M059J (cell line): ENCODE measurements at places on chromosomes 16 and 17. TPM values are rescaled to one million over a fixed set of nuclear protein-coding genes. Genes with fewer than 3 reads are reported as not detected.
A peak's percentile ranks its signal among the peaks of the same experiment; 100 is the strongest.

- DNase-seq: no peak
These were observed 87.0 kb downstream of the IRX3 start for GRCh38 chr16:54199487-54200160.

TEKT1 gene
- total RNA-seq: not detected in 2 replicates

DNA sequence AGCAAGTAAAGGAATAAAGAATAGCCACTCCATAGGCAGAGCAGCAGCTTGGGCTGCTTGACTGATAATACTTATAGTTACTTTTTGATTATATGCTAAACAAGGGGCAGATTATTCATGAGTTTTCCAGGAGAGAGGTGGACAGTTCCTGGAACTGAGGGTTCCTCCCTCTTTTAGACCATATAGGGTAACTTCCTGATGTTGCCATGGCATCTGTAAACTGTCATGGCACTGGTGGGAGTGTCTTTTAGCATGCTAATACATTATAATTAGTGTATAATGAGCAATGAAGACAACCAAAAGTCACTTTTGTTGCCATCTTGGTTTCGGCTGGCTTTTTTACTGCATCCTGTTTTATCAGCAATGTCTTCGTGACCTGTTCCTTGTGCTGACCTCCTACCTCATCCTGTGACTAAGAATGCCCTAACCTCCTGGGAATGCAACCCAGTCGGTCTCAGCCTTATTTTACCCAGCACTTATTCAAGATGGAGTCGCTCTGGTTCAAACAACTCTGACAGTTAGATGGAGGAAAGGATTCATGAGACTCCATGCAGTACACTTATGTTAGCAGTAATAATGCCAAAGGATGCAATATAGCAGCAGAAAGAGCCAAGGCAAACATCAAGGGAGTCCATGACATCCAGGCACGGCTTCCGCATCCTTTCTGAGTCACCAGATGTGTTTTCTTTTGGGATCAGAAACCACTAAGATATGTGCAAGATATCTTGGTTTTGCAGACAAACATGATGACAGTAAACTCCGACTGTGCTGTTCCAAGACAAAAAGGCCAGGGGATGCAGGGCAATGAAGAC is 55.8 kb upstream of the B4GALNT2 start:
- peak; percentile 88 for DNase-seq

- peak; percentile 77 for DNase-seq
These were observed 8.0 kb upstream of the FASN start for GRCh38 chr17:82105882-82106687.

DNA sequence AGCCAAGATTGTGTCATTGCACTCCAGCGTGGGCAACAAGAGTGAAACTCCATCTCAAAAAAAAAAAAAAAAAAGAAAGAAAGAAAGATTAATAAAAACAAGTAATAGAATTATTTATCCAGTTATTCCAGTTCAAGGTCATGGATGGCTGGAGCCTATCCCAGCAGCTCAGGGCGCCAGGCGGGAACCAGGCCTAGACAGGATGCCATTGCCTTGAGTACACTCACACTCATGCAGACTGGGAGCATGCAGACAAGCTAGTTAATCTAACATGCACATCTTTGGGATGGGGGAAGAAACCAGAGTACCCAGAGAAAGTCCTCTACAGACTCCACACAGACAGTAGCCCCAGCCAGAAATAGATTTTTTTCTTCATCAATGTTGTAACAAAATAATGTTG is 17.9 kb downstream of the PDP2 start:
- DNase-seq: peak; percentile 77
